Caki2 (cell line): ENCODE measurements at places on chromosomes 1 and 21. TPM values are rescaled to one million over a fixed set of nuclear protein-coding genes. Genes with fewer than 3 reads are reported as not detected.

GRCh38 chr1:167165948-167166689, 54.6 kb upstream of the POU2F1 start:
- DNase-seq = no peak

DNA sequence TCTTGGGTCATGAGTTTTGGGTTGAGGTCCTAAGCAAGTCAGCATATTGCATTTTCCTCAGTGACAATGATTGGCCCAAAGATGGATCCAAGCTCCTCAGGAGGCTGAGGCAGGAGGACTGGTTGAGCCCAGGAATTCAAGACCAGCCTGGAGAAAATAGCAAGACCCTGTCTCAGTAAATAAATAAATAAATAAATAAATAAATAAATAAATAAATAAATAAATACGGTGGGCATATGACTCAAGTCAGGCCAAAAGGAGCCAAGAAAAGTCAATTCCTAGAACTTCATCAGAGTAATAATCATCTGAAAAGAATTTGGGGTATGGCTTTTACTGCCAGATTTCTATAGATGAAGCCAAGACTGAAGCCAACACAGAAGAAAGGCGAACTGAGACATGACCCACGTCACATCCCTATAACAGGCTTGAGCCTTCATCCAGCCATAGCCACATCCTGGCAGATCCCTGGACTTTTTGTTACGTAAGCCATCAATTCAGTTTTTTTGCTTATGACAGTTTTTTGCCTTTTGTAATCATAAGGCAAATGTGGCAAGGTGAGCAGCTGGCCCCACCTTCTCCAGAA, 88.5 kb upstream of the NFASC start:
- DNase-seq = no peak

GRCh38 chr1:203278082-203278884, 27.0 kb upstream of the BTG2 start:
- DNase-seq = no peak

DNA sequence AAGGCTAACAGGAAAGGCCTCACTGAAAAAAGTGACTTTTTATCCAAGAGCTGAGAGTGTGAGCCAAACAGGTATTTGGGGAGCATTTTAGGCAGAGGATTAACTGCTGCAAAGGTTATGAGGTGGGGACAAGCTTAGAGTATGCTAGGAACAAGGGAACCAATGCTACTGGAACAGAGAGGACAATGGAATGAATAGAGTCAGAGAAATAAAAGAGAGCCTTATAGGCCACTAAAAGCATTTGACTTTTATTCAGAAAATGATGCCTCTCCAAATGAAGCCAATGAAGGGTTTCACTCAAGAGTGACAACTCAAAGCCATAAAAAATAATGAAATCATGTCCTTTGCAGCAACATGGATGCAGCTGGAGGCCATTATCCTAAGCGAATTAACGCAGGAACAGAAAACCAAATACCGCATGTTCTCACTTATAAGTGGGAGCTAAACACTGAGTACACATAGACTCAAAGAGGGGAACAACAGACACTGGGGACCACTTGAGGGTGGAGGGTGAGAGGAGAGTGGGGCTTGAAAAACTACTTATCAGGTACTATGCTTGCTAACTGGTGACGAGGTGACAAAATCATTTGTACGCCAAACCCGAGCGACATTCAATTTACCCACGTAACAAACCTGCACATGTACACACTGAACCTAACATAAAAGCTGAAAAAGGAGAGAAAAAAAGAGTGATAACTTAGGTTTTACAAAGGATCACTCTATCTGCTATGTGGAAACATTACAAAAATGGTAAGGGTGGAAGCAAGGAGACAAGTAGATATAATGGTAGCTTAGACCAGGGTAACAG, 11.1 kb downstream of the PTP4A2 start:
- DNase-seq = no peak

- DNase-seq = no peak
Measured at GRCh38 chr21:22456241-22456640, 1458.0 kb downstream of the NCAM2 start.

- no peak for DNase-seq
Measured at GRCh38 chr1:115133440-115133839, 44.1 kb upstream of the TSPAN2 start.

DNA sequence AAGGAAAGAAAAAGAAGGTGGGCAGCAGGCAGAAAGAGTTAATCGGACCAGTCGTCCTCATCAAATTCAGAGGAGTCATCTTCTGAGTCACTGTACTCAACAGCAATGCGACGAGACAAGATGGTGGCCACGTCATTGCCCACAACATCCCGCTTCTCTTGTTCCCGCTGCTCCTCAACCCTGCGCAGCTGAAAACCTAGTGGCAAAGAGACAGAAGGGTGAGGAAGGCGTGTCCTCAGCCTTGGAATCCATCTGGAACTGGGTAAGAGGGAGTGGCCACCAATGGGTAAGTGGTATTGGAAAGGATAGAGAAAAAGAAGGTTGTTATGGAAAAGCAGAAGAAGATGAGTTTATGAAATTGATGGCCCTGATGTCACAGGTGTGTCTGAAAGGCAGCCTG, 15.7 kb downstream of the GPR3 start:
- DNase-seq = no peak

DNA sequence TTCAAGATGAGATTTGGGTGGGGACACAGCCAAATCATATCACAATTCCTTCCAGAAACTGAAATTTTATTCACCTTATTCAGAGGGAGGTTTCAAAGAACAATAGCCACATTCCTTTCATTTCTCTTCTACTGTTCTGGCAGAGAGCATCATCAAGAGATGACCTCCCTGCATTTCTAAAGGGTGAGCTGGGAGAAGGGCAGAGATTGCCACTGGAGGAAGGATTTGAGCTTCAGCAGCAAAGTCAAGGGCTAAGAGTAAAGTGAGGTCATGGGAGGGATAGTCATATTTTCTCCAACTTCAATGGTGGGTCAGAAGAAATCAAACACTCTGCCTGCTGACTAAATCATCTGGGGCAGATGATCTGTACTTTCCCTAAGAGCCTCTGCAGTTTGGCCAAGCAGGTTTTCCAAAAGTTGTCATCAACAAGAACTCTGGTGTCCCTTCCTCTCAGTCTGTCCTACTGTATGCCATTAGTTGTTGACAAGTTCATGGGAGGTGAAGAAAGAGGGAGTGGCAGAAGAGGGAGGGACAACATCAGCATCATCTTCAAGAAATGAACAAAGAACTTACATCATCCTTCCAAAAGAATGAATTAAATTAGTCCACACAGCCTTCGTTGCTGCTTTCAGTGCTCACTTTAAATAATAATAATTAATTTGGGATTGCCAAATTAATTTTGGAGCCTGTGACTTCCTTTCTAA, 298.3 kb downstream of the ASTN1 start:
- no peak for DNase-seq

DNA sequence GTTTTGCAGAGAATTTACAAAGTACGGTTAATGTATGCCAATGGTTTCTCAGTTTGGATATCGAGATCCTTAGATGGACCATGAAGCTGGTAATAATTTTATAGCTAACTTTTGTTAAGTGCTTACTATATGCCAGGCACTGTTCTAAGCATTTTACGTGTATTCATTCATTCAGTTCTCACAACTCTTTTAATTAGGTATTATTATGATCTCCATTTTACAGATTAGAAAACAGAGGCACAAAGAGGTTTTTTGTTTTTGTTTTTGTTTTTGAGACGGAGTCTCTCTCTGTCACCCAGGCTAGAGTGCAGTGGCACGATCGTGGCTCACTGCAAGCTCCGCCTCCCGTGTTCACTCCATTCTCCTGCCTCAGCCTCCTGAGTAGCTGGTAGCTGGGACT, 7.2 kb downstream of the RPRD2 start:
- DNase-seq = no peak

GRCh38 chr21:29430030-29430429, 131.3 kb downstream of the BACH1 start:
- DNase-seq = no peak

- DNase-seq = peak; percentile 73
Measured at GRCh38 chr1:26284597-26285347, 4.9 kb downstream of the SH3BGRL3 start.

DNA sequence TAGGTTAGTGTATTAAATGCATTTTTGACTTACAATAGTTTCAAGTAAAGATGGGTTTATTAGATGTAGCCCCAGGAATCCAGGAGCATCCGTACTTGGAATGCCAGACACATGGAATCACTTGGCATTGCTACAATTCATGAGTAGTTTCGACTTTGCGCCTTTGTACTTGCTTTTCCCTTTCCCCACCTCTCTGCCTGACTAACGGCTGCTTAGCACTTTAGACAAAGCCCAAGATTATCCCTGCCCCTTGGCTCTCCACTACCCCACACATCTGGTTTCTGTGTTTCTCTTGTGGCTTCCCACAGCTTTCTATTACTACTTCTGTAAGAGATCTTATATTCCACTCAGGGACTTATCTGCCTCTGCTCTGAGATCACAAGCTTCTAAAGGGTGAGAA, 397.7 kb upstream of the POU3F1 start:
- no peak for DNase-seq

GRCh38 chr1:244863491-244864252, 671 bp downstream of the HNRNPU start:
- DNase-seq = no peak

GRCh38 chr1:201791779-201792173, 37.2 kb upstream of the IPO9 start:
- no peak for DNase-seq

GRCh38 chr1:220318673-220319072, 46.4 kb upstream of the RAB3GAP2 start:
- no peak for DNase-seq

DNA sequence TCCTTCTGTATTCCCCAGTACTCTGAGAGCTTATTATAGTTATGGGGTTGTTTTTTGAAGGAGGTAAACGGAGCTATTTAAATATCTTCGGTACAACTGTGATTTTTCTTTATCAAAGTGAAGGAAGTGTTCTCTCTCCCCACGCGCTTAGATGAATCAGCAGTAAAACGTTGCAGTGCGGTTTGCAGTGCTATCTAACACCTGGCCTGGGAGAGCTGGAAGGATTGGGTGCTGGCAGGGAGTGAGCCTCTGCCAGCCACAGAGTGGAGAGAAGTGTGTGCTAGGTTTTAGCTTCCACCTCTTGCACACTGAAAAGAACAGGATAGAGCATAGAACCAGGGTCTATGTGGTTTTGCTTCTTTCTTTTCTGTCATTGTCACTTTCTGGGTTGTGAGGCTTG, 165.9 kb downstream of the SDCCAG8 start:
- DNase-seq = peak; percentile 78

GRCh38 chr1:66244429-66244828, 289.5 kb upstream of the SGIP1 start:
- no peak for DNase-seq

GRCh38 chr1:159146980-159147379, 24.4 kb upstream of the CADM3 start:
- DNase-seq = no peak

DNA sequence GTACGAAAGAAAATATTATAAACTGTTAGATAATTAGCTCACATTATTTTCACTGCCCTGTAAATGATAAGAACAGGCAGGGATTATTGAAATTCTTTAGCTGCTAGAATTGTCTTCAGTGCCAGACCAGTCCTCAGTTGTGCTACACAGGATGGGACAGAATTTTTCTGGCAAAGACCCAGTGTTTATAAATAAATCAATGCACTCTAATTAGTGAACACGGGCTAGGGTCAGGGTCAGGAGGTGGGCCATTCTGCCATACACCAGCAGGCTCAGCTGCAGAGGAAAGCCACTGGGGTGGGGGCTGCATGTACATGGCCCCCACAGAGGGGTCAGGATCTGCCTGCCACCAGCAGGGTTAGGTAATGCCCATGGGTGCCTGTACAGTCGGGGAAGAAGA, 6.4 kb downstream of the BCAR3 start:
- DNase-seq = no peak

DNA sequence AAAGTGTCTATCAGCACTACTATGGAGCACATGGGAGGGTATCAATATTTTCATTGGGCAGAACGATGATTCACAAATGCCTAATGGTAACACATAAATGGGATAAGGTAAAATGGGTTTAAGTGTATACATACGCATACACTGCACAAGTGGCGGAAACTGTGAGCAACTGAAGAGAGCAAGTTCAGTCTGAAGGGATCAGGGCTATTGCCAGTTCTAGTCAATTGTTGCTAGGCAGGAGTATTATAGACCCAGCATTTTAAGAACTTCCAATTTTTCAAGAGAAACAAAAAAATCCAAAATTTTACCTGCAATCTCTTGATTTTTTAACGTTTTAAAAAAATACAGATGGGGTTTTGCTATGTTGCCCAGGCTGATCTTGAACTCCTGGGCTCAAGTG, 23.1 kb downstream of the FOXJ3 start:
- DNase-seq = no peak

- DNase-seq = no peak
Measured at GRCh38 chr1:72954943-72955342, 672.6 kb upstream of the NEGR1 start.

DNA sequence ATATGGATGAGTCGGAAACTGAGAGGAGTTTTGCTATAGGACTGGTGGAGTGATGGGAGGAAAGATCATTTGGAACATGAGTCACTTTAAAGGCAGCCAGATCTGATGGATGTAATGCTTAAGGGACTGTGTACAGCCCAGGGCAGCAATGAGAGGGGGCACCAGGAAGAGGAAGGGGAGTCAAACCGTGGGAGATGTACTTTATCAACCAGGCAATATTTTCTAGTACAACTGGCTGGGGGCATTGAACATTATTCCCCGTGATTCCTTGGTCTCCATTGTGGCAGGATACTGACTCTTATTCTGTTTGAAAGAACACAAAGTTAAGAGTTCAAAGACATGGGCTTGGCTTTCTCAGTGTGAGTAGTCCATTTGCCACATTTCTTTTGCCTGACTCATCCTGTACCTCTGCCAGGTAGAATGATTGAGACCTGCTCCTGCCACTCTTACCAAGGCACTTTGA, 268.2 kb upstream of the NR5A2 start:
- peak; percentile 41 for DNase-seq

- peak; percentile 50 for DNase-seq
Measured at GRCh38 chr1:115222616-115223402, 115.2 kb downstream of the NGF start.

DNA sequence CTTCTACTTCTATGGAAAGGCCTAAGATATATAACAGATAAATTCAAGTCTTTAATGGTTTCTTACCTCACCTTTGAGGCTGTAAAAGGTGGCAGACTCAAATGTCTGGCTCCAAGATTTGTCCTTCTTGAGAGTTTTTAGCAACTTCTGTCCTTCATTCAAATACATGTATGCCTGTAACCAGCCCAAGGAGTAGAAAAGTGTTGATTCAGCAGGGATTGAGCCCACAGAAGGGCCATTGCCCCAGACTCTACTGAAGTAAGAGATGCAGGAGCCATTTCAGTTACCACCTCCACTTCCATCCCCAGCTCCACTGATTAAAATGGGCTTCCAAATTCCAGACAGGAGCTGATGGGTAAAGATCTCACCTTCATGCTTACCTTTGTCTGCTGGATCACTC, 80.0 kb downstream of the ADCY10 start:
- no peak for DNase-seq

The SLC45A1 gene
- total RNA-seq = 0.74 and 3.3 TPM in 2 replicates

The FCRLA gene
- not detected in 2 replicates for total RNA-seq

The KAZN gene
- 7.0 and 9.7 TPM in 2 replicates for total RNA-seq

The TNFRSF25 gene
- total RNA-seq = 1.8 and 4.3 TPM in 2 replicates

The TARS2 gene
- total RNA-seq = 18.7 and 32.8 TPM in 2 replicates

The PRAMEF9 gene
- total RNA-seq = not detected in 2 replicates
